ENCODE measurements at places on chromosomes 2 and 18.
A peak's percentile ranks its signal among the peaks of the same experiment; 100 is the strongest.

- no peak for DNase-seq
Measured at GRCh38 chr18:5175378-5175777, 21.7 kb downstream of the AKAIN1 start.

DNA sequence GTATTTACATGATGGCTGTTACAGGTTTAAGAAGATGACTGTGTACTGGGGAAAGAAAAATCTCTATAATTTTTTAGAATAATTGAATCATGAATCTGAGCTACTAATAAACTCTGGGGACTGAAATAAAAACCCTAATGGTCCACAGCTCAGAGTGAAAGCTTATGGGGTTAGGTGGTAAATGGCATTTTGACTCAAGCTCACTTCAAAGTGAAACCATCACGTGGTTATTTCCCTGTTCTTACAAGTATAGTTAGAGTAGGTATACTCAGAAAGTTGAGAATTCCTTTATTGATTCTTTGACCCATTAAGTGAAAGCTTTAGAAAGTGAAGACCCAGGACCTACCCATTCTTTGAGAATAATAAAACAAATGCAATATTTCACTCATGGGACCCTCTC is 626.2 kb upstream of the SETBP1 start:
- no peak for DNase-seq

DNA sequence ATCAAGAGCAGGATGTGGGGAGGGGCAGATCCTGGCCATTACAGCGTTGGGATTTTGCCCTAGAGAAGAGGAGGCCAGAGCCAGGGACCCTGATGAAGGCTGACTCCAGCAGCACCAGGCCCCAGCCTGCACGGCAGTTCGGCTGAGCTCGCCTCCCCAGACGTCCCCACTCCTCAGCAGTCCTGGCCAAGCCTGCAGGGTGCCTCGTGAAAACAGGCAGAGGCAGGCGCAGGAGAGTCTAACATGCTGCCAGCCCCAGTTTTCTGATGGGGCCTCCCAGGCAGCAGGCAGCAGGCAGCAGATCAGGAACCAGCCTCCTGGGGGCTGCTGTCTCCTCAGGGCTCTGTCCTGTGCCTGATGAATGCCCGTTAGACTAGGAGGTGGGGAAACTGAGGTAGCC is 19.7 kb upstream of the GLI2 start:
- no peak for DNase-seq

GRCh38 chr18:26546875-26547645 is 1.3 kb downstream of the KCTD1 start:
- no peak for DNase-seq

GRCh38 chr2:174765576-174765975 is 1.3 kb upstream of the CHRNA1 start:
- DNase-seq, result no peak

- DNase-seq, result no peak
Measured at GRCh38 chr2:165376571-165376975, 92.9 kb upstream of the CSRNP3 start.

- DNase-seq, result no peak
Measured at GRCh38 chr2:99706735-99707134, 216.9 kb upstream of the REV1 start.

DNA sequence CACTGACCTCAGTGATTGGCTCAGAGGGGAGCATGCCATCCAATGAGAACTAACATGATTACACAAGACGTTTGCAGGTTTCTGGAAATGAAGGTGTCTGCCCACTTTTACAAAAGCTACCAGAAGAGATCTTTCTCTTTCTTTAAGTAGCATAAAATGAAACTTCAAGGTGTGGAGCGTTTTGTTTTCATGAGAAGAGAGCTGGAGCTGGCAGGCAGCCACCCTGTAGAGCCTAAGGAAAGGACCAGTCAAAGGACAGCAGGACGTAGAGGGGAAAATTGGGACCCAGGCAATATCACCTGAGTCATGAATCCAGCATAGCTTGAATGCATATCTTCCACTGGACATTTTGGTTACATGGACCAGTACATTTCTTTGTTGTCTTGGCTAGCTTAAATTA is 331.0 kb downstream of the EPHA4 start:
- no peak for DNase-seq

DNA sequence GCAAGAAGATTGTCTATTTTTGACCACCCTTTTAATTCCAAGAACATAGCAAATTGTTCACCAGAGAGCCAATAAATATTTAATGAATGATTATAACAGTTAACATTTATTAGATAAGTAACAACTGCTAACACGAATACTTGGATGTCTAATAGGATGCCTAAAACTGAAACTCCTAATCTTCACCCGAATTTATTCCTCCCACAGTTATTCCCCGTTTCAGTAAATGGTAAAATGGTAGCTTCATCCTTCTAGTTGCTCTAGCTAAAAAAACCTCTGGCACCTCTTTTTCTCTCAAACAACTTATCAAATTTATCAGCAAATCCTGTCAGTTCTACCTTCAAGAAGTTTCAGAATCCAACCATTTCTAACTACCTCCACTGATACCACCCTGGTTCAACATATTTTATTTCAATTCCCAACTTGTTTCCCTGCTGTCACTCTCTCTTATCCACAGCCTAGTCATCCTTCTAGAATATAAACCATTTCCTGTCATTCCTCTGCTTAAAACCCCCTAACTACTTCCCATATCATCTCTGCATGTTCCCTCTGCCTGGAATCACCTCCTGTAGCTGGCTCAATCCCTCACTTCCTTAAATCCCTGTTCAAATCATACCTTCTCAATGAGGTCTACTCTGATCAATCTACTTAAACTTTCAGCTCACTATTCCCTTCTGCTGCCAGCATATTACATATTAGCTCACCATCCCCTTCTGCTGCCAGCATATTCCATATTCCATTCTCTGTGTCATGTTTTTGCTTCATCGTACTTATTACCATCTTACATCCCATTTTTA is 93.8 kb downstream of the ROCK2 start:
- DNase-seq, result no peak

DNA sequence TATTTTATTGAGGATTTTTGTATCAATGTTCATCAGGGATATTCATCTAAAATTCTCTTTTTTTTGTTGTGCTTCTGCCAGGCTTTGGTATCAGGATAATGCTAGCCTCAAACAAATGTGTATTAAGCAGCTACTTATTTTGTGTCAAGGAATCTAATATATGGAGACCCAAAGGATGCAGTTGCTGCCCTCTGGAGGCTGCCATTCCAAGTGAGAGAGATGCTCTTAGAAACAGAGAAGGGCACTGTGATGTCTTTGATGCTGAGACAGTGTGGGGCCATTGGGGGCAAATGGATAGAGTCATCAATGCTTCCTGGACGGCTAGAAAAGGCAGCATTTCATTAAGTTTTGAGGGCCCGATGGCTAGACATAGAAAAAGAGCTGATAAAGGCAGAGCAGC is 292.6 kb downstream of the SETBP1 start:
- DNase-seq, result peak; percentile 7

DNA sequence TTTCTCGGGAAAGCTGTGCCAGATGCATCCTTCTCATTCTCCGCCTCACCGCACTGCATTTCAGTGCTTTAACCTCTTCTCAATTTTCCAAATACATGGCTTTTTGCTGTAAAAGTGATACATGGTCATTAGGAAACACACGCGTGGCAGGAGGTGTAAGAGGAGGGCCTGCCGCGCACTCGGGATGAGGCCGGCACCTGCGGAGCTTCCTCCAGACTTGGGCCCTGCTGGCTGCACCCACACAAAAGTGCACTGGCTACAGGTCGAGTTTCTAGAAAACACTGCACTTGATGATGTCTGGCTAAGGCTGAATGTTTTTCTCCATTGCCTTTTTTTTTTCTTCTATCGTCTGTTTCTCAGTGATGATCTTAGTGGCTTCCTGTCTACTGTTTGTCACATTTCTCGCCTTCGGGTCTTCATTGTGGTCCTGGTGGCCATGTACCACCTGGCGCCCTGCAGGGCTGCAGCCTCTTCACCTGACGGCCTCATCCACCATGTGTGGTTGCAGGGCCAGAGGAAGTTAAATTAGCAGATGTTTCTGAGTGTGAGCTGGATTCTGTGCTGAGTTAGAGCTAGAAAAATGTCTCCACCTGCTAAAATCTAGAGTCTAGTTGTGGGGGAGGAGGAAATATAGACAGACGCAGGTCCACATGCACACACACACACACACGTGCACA is 7.6 kb downstream of the KCNG2 start:
- DNase-seq, result no peak

GRCh38 chr2:42232024-42232423 is 62.9 kb downstream of the EML4 start:
- DNase-seq, result no peak

DNA sequence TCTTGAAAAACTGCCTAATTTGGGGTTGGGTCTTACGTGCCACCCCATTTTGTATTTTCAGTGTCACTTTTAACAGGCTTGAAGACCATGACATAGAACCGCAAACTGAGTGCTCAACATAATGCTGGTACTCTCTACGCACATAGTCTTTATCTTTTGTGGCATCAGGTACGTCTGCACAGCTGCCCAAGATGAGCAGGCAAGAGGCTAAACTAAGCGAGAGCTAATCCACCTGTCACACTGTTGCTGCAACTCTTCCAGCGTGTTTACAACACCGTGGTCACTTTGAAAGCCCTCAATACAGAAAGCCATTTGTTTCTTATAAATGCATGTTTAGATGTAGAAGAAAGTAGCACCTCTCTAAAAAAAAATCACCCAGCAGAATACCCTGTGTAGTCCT is 270.0 kb upstream of the TCF4 start:
- no peak for DNase-seq

DNA sequence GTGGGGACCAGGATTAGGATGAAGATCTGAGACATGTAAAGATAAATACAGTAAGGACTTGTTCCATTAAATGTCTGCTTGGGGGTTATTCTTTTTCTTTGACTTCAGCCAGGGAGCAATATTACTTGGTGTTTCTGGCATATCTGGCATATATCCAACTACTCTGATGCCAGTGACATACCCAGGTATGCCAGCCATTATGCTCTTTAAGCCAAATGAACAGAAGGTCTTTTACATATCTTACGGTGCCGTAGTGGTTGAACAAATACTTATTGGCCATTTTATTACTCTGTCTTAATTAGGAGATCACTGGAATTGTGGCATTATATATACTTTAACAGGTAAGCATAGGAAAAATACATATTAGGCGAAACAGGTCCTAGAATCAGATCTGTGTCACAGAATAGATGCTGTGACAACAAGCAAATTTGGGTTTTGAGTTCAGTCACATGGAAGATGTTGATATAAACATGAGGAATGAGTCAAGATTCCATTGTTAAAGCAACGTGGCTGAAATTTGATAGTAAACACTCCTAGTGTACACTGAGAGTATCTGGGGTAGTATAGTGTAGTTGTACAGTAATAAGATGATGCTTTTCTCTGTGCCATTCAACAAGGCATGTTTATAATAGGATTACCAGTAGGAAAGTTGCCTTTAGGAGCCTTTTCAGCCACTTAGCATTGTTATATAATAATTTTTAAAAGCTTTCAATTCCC is 62.6 kb downstream of the KCTD18 start:
- no peak for DNase-seq

DNA sequence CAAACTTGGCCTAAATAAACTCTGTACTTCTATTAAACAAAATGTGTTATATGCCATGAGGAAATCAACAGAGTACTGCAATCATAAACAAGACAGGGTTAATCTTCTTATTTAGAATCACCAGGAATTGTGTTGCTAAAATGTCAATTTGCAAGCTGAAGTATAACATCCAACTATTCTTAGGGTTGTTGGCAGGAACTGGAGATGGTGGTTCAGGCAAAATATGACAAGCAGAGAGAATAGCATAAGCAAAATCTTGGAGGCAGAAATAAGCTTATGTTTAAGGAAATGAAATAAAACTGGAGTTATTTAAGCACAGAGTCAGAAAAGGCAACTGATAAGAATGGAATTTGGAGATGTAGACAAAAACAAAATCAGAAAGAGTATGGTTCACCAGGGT is 463.8 kb upstream of the SLC8A1 start:
- DNase-seq, result no peak

GRCh38 chr2:74146929-74147726 is 584 bp downstream of the BOLA3 start:
- peak; percentile 49 for DNase-seq

DNA sequence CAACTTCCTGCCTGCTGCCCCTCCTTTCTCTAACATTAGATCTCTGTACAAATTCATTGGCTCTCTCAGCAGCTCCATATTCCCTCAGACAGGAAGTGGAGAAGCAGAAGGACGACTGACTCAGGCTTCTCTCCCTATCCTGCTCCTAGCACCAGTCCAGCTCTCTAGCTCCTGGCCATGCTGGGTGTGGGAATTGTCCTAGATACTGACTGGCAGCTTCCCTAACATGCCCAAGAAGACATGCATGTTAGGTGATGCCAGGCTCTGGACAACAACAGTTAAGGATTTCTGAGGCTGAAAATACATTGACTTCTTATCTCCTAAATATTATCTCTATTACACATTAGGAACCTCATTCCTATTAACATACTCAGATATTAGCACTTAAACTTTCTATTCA is 292.9 kb downstream of the IKZF2 start:
- DNase-seq, result no peak

GRCh38 chr2:109065391-109065734 is 63.6 kb upstream of the SH3RF3 start:
- no peak for DNase-seq

DNA sequence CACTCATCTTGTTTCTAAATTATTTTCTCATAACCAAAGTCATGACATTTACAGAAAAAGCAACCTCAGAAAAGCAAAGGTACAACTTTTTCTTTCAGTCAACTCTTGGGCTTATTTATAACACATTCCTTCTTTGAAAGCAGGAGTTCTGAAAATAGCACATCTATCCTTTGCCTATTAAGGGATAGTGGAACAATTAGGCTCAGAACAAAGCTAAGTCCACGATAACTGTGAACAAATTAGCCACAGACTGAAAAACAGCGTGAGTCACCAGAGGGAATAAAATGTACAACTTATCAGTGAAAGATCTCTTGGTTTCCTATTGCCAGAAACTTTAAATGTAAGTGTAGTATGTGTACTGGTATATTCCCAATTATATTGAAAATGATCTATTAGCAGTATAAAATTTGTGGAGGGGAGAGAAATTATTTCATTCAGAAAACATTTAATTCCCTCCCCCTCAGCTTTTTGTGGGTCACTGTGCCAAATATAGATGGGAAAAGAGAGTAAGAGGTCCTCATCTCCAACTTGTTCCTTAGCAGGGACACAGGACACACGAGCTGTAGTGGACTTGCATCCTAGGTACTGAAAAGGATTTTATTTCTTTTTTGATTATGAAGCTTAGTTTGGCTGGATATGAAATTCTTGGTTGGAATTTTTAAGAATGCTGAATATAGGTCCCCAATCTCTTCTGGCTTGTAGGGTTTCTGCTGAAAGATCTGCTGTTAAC is 15.4 kb upstream of the MATN3 start:
- DNase-seq, result no peak

- no peak for DNase-seq
Measured at GRCh38 chr2:43228756-43229659, 2.6 kb upstream of the ZFP36L2 start.

GRCh38 chr2:227351639-227352038 is 26.6 kb downstream of the MFF start:
- DNase-seq, result no peak

- peak; percentile 23 for DNase-seq
Measured at GRCh38 chr2:219560037-219560892, 11.1 kb downstream of the OBSL1 start.

Measured in activated naive CD4-positive, alpha-beta T cell treated with Interleukin-2 at 50 U/mL for 16 hours (primary cell).